Urinary bladder (tissue), 4 donors: ENCODE measurements at places on chromosomes 1 and 21.

DNA sequence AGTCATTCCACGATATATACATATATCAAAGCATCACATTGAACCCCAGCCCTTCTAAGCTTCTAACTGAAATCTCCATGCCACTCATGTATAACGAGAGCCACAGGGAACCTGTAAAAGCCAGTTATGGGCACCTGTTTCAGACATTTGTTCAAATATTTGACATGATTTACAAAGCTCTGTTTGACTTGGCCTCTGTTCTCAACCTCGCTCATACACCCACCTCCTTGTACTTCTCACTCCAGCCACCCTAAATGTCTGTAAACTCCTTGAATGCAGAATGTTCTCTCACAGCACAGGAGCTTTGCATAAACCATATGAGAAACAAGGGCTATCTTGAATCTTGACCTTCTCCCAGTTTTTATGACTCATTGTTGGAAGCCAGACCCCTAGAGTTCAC is 36.9 kb upstream of the CD2 start:
- DNase-seq: no peak

- no peak for DNase-seq
Observed at GRCh38 chr1:38152351-38153065, 105.9 kb upstream of the POU3F1 start.

GRCh38 chr1:59266927-59267293 is 30.0 kb upstream of the FGGY start:
- no peak for DNase-seq

- no peak for DNase-seq
Observed at GRCh38 chr1:98053471-98054366, 132.9 kb upstream of the DPYD start.

DNA sequence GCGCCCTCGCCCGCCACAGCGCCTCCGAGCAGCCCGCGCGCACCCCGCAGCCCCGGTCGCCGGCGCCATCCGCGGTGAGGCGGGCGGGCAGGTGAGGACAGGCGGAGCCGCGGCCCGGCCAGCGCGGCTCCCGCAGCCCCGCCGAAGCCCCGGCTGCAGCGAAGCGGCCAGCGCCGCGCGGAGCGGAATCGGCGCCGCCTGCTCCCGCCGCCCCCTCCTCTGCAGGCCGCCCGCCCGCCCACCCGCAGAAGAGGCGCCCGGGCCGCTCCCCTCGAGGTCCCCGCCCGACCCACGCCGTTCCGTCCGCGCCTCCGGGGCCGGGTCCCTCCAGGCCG is 1.3 kb downstream of the PRDM16 start:
- no peak for DNase-seq

- DNase-seq: no peak
Observed at GRCh38 chr1:60596791-60597750, 485.3 kb upstream of the NFIA start.

- no peak for DNase-seq
Observed at GRCh38 chr21:42063191-42063570, 7.9 kb upstream of the UMODL1 start.

- no peak for DNase-seq
Observed at GRCh38 chr1:201319631-201320030, 36.3 kb downstream of the PKP1 start.
